ENCODE measurements at places on chromosomes 13 and 19. TPM values are rescaled to one million over a fixed set of nuclear protein-coding genes. Genes with fewer than 3 reads are reported as not detected.

BEST2 gene
- total RNA-seq = not detected

TMPRSS9 gene
- not detected for total RNA-seq

SELENOV gene
- not detected for total RNA-seq

ZNF700 gene
- total RNA-seq = 19.1 TPM

IL12RB1 gene
- 66.1 TPM for total RNA-seq

ENOX1 gene
- total RNA-seq = 0.25 TPM

DCLK1 gene
- total RNA-seq = not detected

TTC9B gene
- not detected for total RNA-seq

IGFL2 gene
- total RNA-seq = not detected

HSD17B14 gene
- 0.63 TPM for total RNA-seq

CFAP97D2 gene
- not detected for total RNA-seq

ZNF575 gene
- total RNA-seq = 4.1 TPM

CABP5 gene
- total RNA-seq = not detected

PABPC3 gene
- 0.88 TPM for total RNA-seq

NLRP5 gene
- not detected for total RNA-seq

ICAM5 gene
- total RNA-seq = 0.53 TPM

VSTM1 gene
- not detected for total RNA-seq

MRPS12 gene
- 44.6 TPM for total RNA-seq

TMEM86B gene
- 10.3 TPM for total RNA-seq

CEACAM4 gene
- not detected for total RNA-seq

IL4I1 gene
- 26.4 TPM for total RNA-seq

ADGRE3 gene
- total RNA-seq = not detected

MED25 gene
- total RNA-seq = 67.9 TPM

ALOX5AP gene
- 238 TPM for total RNA-seq

FCGBP gene
- total RNA-seq = 1.4 TPM

LILRB3 gene
- total RNA-seq = 5.3 TPM

ZNF30 gene
- 2.8 TPM for total RNA-seq

SLC25A23 gene
- 30.0 TPM for total RNA-seq

SYCN gene
- total RNA-seq = not detected

PLK5 gene
- not detected for total RNA-seq

POSTN gene
- total RNA-seq = not detected

ZNF71 gene
- total RNA-seq = 4.9 TPM

CCNA1 gene
- 3.5 TPM for total RNA-seq

MUC16 gene
- under 0.01 TPM for total RNA-seq

HAUS5 gene
- 45.3 TPM for total RNA-seq

C1QTNF9 gene
- total RNA-seq = not detected

ZNF317 gene
- 33.2 TPM for total RNA-seq

RNF6 gene
- 44.6 TPM for total RNA-seq

IGFL1 gene
- total RNA-seq = not detected

TGFBR3L gene
- total RNA-seq = 4.6 TPM

TEX26 gene
- total RNA-seq = not detected

SIGLEC14 gene
- total RNA-seq = not detected

TEAD2 gene
- not detected for total RNA-seq
